ENCODE measurements at places on chromosomes 12 and 14.

DNA sequence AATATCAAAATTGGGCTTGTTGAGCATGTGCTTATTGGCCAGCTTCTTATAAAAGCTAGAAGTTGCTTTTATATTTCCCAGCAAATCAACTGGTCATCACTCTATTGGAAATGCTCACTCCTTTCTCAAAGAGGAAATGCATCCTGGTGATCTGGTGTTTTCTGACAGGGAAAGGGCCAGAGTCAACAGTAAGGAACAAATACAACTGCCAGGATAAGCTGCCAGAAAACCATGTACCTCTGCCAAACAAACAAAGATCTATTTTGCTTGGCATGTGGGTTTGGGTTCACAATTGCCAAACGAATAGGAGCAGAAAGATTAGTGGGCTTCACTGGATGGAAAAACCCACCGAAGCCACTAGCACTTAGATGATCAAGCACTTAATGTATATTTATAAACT lies 126.9 kb upstream of the PDZRN4 start:
- no peak for DNase-seq

GRCh38 chr12:116673681-116674111 lies 64.2 kb downstream of the SPRING1 start:
- peak; percentile 9 for DNase-seq

DNA sequence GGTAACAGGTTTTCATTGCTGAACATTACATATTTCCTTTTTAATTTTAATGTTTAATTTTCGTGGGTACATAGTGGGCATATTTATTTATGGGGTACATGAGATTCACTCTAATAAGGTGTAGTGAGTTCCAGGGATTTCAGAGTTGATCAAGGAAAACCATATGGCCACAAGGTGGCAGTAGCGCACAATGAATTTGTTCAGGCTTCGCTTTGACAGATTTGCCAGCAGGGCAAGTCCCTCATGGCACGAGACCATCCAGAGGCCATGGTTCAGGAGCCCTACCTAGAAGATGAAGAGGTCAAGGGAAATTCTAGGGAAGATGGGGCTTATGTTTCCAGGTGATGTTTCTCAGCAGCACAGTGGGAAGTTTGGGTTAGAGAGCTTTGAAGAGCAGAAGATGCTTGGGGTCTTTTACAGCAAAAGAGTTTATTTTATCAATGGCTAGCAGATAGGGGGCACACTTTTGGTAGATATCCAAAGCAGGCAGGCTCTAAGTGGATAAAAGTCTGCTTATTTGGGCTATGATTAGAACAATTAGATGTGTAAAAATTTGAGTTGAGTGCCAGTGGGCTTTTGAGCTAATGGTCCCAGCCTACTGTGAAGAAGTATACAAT lies 1004.4 kb downstream of the AACS start:
- DNase-seq, result peak; percentile 62

- no peak for DNase-seq
Measured at GRCh38 chr14:75399321-75399720, 28.5 kb upstream of the JDP2 start.

DNA sequence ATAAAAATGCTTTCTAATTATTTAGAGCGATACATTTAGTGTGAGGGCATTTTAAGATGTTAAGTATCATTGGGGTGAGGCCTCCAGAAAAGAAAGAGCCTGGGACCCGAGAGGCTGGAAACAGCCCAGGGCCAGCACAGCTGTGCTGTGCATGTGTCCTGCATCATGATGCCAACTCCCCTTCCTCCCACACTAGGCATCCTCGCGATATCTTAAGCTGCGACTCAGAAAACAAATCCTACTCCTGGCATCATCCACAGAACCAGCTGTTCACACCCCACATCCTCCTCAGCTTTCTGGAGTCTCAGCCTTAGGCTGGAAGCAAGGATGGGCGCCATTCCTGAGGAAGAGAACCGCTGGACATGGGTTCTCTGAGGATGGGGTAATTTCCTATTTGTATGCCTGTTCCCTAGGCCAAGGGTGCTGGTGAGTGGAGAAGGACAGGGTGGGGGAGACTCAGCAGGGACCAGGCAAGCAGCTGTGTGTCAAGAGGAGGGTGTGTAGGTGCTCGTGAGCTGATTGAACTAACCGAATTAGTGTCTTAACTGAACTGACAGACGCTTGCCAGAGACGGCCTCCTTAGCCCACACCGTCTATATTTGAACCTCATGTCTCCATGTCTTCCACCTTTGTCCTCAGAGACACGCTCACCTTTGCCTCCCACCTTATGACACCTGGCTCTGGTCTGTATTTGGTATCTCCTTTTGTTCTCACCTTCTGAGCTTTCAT lies 15.6 kb upstream of the MCRS1 start:
- DNase-seq, result no peak

- DNase-seq, result no peak
Measured at GRCh38 chr12:108146035-108146893, 17.2 kb downstream of the WSCD2 start.

DNA sequence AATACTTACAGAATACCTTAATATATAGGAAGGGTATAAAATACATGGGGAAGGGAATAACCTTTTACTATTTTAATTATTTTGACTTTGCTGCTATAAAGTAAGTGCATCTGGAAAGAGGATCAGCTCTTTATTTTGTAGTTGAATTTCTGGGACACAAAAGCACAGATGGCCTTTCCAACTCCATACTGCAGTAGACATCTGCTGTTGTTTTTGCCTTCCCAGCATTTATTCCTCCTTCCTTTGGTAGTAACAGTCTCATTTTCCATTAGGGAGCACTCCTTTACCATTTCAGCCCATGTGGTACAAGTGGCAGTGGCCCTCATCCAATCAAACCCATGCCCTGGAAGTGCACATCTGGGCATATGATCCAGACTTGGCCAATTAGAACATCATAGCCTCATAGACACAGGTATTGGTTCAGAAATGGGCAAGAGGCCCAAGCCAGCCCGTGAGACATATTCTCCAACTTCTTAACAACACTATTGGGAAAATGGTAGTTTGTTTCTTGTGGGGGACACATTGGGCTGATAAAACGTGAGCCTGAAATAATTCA lies 64.8 kb upstream of the YARS2 start:
- no peak for DNase-seq

DNA sequence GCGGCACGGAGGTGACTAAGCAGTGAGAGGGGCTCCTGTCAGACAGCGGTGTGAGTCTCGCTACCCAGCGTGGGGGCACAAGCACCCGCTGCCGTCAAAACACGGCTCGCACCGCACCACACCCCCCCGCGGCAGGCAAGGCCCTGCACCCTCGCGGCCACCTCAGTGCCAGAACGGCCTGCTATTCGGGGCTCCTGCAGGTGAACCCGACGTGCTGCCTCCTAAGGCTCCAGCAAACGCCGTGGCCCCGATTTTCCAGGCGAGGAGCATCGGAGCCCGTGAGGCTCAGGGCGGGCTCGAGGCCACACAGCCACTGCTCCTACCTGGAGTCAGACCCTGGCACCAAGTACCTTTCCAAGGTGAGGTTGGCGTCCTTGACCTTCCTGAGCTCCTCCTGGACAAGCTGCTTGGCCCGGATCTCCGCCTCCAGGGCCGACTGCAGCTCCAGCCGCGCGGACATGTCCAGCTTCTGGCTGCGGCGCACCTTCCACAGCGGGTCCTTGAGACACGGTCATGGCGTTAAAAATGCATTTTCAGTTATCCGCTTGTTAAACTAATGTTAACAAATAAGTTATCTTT lies 41.8 kb downstream of the AMN start:
- DNase-seq, result no peak

DNA sequence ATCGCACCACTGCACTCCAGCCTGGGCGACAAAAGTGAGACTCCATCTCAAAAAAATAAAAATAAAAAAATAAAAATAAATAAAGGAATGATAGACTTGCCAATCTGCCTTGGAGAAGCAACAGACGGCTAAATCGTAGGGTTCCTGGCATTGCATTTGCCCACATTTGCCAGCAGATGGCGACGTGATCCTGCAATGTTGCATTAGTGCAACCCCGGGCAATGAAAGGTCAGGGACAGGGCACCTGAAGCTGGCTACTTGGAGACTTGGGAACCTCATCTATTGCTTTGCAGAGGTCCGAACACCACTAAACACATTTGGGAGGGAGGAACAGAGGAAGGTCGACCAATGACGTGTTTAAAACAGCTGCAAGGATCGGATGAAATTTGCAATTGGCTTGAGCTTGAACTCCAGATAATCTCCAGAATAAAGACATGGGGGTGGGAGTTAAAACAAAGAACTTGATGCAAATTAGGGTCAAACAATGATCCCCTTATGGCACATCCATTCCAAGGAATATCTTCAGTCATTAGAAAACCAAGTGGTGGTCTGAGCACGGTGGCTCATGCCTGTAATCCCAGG lies 34.6 kb downstream of the SPRING1 start:
- DNase-seq, result peak; percentile 75

DNA sequence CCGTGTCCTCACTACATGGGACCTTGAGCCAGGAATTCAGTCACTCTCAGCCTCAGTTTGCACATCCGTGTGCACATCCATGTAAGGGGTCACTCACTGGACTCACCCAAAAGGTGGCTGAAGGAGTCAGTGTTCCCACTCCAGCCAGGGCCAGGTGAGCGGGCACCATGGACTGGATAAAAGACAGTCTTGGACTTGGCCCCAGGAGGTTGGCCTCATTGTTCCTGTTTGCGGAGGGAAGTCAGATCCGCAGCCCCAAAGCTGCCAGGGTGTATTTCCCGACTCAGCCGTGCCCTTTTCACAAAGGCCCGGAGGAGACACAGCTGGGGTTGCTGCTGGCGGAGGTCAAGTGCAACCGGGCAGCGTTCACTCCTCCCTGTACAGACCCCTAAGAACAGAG lies 170.7 kb upstream of the MYL2 start:
- no peak for DNase-seq

GRCh38 chr12:27946421-27946820 lies 26.1 kb downstream of the PTHLH start:
- DNase-seq, result no peak

- peak; percentile 53 for DNase-seq
Measured at GRCh38 chr12:47078733-47079467, 521 bp upstream of the PCED1B start.

DNA sequence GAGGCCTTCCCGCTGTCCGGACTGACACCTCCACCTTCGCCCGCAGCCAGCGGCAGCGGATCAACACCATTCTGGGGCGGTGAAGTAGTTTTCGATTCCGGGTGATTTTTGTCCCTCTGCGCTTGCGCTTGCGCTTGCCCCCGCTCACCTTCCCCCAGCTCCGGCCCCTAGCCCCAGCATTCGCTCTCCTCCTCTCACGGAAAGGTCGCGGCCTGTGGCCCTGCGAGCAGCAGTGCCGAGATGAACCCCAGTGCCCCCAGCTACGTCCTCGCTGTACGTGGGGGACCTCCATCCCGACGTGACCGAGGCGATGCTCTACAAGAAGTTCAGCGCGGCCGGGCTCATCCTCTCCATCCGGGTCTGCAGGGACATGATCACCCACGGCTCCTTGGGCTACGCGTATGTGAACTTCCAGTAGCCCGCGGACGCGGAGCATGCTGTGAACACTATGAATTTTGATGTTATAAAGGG lies 22.7 kb upstream of the SRGAP1 start:
- no peak for DNase-seq

DNA sequence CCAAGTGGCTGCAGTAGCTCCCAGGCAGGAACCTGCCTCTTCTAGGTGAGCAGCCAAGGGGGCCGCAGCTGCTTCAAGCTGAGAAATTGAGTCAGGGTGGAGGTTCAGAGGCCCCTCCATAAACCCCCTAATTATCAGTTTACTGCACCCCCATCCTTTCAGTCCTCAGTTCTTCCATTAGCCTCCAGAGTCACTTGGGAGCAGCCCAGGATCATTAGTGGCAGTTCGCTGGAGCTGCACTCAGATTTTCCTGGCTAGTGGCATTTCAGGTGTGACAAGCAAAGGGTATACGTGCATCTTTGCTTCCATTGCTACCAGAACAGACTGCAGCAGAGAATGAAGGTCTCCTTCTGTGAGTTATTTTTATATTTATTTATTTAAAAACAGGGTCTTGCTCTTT lies 358.7 kb downstream of the FUT8 start:
- DNase-seq, result no peak

- DNase-seq, result peak; percentile 28
Measured at GRCh38 chr14:74763803-74764531, 851 bp downstream of the YLPM1 start.

DNA sequence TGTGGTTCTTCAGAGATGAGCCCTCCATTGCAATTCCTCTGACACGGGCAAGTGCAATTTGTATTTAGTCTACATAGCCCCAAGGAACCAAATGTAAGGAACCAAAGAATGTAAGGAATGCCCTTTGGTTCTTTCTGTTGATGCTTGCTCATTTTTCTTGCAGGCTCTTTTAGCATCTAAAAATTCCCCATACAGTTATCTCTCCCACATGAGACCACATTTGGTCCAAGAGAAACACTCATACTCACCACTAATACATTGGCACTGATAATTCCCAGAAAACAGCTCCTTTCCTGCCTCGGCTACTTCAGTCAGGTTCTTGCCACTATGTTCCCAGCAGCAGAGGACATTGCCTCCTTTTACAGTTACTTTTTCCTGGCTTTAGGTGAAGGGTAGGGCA lies 332.6 kb downstream of the AEBP2 start:
- DNase-seq, result no peak

GRCh38 chr14:65035049-65035448 lies 48.4 kb downstream of the FNTB start:
- no peak for DNase-seq

Measured in activated CD4-positive, alpha-beta T cell treated with anti-CD3 and anti-CD28 coated beads, Interleukin-2, amount 50 U/mL, for 48 hours (primary cell).